ENCODE measurements at places on chromosomes 2 and 18. TPM values are rescaled to one million over a fixed set of nuclear protein-coding genes. Genes with fewer than 3 reads are reported as not detected.
A peak's percentile ranks its signal among the peaks of the same experiment; 100 is the strongest.

DNA sequence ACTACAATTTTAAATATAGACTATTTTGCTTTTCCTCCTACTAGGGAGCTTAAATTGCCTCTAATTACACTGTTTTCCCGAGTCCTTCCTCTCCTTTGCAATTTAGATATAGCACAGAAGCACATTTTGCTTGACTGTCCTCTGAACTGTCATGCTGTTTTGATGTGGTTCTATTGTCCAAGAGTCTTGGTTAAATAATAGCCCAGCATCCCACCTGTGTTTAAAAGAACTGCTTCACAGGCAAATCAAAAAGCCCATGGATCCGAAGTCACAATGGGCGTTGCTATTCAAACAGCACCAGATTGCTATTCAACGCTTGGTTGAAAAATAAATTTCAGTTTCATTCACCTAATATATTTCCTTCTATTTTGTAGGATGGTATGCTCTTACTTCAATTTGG, 22.3 kb upstream of the ACTR3 start:
- H3K4me1 ChIP-seq = no peaks in the 10 kb centered on the region
- no peaks in the 10 kb centered on the region for H3K36me3 ChIP-seq
- no peak overlapping the region for H3K4me3 ChIP-seq
- H3K27ac ChIP-seq = no peak overlapping the region

- H3K4me1 ChIP-seq = no peaks in the 10 kb centered on the region
- DNase-seq = no peak
Measured at GRCh38 chr2:186031229-186031628, 292.6 kb downstream of the FSIP2 start.

DNA sequence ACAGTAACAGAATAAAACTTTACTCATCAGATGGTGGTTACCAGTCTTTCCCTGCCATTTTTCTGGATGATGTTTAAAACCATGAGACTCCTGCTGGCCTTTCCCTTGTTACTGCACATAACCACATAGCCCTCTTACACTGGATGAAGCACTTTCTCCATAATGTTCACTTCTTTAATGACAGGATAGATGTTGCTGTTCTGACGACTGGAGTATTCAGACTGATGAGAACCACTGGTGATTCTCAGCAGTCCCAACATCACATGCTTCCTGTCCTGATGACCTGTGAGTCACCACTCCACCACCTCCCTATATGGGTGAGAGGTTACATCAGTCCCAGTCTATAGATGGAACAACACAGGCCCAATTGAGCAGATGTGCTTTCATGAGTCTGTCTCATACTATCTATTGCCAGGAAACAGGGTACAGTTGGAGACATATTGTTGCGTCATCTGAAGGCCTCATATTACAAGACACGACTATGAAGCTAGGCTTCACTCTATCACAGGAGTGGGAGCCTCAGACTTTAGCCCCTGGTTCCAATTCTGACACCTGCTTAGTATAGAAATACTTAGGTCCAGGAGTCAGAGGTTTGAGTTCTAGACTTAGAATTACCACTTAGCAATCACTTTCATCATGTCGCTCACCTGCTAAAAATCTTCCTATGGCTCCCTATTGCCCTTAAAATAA, 145.7 kb upstream of the KLF7 start:
- peaks cover 6% of the 10 kb centered on the region for H3K4me1 ChIP-seq
- peak overlapping the region; percentile 54 for H3K27ac ChIP-seq
- H3K4me3 ChIP-seq = no peak overlapping the region
- DNase-seq = peak; percentile 49
- H3K36me3 ChIP-seq = no peaks in the 10 kb centered on the region

DNA sequence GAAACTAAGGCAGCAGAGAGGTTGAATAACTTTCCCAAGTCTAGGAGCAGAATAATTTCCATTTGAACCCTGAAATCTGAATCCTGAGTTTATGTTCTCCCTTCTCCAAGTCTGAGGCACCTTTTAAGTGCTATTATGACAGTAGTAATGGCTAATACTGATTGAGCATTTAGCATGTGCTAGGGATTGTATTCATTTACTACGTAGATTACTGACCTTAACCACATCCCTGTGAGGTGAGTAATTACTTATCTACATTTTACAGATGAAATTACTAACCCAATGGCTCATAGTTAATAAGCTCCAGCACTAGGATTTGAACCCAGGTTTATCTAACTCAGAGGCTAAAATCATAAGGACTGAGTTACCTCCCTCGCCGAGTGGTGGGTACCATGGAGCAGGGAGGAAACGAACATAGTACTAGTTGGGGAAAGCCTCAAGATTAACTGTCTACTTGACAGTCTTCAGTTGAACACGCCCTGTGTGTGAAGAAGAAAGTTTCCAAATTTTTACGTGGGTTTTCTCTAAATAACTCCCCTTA, 93.0 kb downstream of the MAPRE2 start:
- peaks cover 8% of the 10 kb centered on the region for H3K4me1 ChIP-seq
- no peak overlapping the region for H3K27ac ChIP-seq
- no peak overlapping the region for H3K4me3 ChIP-seq

DNA sequence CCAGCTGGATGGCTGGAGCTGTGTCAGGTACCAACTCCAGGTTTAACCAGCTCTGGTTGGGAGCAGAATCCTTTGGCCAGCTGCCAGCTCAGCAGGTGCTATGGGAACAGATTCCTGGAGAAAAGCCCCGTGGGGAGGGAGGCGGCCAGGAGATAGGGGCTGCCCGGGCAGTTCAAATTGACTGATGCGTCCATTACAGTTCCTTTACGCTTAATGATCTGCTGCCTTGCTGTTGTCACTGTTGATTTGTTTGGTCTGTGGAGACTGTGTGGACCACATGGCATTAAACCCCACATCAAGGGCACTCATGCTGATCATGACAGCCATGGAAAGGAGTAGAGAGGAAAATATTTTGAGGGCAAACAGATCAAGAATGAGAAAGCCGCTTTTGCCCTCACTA, 200.0 kb downstream of the TSN start:
- no peak overlapping the region for H3K27ac ChIP-seq
- no peak for DNase-seq
- H3K27me3 ChIP-seq = no peaks in the 10 kb centered on the region
- H3K36me3 ChIP-seq = no peaks in the 10 kb centered on the region
- H3K4me1 ChIP-seq = no peaks in the 10 kb centered on the region

- no peak for DNase-seq
- H3K27me3 ChIP-seq = no peaks in the 10 kb centered on the region
- peaks cover 4% of the 10 kb centered on the region for H3K4me1 ChIP-seq
- no peak overlapping the region for H3K4me3 ChIP-seq
Measured at GRCh38 chr2:181051861-181052522, 71.6 kb downstream of the UBE2E3 start.

YIPF4 gene
- total RNA-seq = 59.4 TPM

SLC23A3 gene
- total RNA-seq = 3.4 TPM
